ENCODE measurements at places on chromosomes 1 and 21.

- DNase-seq: no peak
Measured at GRCh38 chr1:101242324-101243050, 5.7 kb downstream of the S1PR1 start.

- DNase-seq: no peak
Measured at GRCh38 chr1:246165826-246166709, 341.0 kb downstream of the SMYD3 start.

- no peak for DNase-seq
Measured at GRCh38 chr1:228171221-228171891, 5.8 kb downstream of the IBA57 start.

- no peak for DNase-seq
Measured at GRCh38 chr1:31830065-31830464, 14.2 kb upstream of the SPOCD1 start.

GRCh38 chr21:29586696-29587095 is 288.0 kb downstream of the BACH1 start:
- no peak for DNase-seq

- no peak for DNase-seq
Measured at GRCh38 chr1:210233495-210234328, 1.1 kb downstream of the SERTAD4 start.

GRCh38 chr1:226223157-226223785 is at the start of gene MIXL1:
MIXL1 (plus strand) TSS chr1:226223664; CDS start chr1:226223682, 18 bp downstream.
- DNase-seq: no peak

GRCh38 chr1:3012456-3013291 is 8.6 kb upstream of the ACTRT2 start:
- DNase-seq: peak; percentile 48

GRCh38 chr1:194442901-194443575 is 1256.6 kb upstream of the B3GALT2 start:
- DNase-seq: no peak

- DNase-seq: no peak
Measured at GRCh38 chr1:234565132-234565531, 44.8 kb downstream of the IRF2BP2 start.

DNA sequence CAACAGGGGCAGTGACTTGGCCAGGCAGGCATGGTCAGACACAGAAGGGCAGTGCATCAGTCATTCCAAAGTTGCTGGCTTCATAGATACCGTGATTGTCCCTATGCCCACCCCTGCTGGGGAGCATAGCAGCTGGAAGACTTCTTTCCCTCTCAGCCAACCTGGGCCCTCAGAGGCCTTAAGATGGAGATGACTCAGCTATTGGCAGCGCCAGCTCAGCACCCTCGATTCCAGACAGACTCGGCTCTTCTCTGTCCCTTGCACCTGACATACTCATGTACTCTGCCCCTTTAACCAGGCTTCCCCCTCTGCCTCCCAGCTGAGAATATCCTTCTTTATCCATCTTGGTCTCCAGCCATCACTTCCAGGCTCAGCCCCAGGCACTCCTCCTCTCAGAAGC is 16.8 kb downstream of the SLAMF8 start:
- DNase-seq: no peak

- DNase-seq: no peak
Measured at GRCh38 chr1:104648269-104648691, 898.6 kb downstream of the AMY1C start.

DNA sequence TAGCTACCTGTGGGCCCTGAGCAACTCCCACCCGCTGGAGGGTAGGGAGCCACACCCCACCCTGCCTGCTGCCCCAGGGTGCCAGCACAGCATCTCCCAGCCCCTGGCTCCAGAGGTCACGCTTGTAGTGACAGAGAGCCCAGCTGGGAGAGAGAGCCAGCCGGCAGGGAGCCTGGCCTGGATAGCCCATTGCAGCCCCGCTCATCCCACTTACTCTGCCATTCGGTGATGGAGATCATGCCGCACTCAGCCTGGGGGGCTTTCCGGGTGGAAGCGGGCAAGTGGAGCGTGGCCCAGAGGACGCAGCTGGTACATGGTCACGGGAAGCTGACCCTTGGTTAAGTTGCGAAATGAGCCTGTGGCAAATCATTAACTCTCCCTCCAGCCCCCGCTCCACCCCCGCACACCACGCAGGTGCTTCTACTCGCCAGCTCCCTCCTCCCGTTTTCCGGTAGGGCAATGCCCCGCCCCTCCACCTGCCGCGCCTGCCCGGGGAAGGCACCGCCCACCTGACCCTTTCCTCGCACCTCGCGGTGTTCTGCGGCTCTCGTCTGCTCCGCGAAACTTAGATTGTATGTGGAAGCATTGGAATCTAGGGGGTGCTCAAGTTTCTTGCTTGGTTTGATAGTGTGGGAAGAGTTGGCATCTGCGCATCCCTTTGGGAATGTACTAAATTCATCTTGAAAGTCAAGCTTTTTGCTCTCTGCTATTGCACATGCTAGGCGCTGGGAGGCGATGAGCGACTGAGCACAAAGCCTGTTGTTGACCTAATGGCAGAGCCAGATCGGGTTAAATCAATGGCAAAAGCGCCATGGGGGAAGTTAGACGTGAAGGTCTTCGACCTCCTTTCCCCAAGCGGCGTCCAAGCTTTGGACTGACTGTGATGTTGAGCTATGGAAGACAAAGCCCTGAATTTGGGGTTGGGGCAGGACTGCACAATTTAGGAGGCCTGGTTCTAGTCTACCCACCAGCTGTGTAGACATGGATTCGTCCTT is at the start of gene GOLT1A:
GOLT1A (minus strand) TSS at position 321 of the 995 bp plus-strand sequence; CDS start at position 239, 82 bp downstream.
- no peak for DNase-seq

- DNase-seq: no peak
Measured at GRCh38 chr1:47189844-47190508, at the start of gene PDZK1IP1. PDZK1IP1 (minus strand) TSS chr1:47190036; CDS start chr1:47189932, 104 bp downstream.

GRCh38 chr1:1351511-1352427 is 2.6 kb upstream of the DVL1 start:
- no peak for DNase-seq

DNA sequence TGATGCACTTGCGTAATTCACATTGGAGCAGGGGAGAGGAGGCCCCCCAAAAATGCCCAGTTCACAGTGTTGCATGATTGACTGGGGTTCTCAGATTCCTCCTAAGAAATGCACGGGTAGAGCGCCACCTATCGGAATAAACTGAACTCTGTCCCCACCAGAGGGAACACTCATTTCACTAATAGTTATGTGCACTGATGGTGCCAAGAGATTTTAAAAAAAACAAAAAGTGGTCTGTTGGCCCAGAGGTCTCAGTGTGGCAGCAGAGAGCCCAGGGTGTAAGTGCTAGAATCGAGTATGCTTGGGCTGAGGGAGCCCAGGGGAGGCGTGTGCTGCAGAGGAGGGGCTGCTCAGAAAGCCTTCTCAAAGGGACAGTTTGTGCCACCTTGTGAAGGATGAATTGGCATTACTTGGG is 6.9 kb downstream of the PINK1 start:
- DNase-seq: peak; percentile 35

DNA sequence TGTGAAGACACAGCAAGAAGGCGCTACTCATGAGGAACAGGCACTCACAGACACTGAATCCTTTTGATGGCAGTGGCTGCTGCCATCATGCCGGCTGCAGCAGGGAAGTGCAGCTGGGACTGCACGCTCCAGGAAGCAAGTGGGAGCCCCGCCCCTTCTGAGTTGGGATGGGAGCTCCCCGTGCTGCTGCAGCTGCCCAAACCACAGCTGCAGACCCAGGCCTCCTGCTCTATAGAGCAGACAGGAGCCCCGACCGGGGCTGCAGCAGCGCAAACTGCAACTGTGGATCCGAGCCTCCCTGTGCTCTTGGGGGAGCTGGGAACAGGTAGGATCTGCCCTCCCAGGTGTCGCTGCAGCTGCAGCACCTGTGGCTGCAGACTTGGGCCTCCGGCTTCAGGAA is 65.2 kb upstream of the MARK1 start:
- no peak for DNase-seq

DNA sequence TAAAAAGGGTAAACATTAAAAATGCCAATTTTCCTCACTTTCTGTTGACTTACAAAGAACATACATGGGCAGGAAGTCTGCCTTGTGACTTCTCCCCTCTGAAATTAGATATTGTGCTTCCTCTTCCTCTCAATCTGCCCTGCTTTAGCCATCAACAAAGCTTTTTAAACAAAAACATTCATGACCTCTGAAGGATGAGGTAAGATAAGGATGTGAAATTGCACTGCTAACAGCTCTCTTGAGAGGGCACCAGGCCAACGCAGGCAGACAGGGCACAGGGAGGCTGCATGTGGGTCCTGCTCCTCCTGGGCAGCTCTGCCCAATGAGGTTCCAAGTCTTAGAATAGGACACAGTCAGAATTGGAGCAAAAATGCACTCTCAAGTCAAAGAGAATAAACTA is 62.1 kb downstream of the DEGS1 start:
- no peak for DNase-seq

DNA sequence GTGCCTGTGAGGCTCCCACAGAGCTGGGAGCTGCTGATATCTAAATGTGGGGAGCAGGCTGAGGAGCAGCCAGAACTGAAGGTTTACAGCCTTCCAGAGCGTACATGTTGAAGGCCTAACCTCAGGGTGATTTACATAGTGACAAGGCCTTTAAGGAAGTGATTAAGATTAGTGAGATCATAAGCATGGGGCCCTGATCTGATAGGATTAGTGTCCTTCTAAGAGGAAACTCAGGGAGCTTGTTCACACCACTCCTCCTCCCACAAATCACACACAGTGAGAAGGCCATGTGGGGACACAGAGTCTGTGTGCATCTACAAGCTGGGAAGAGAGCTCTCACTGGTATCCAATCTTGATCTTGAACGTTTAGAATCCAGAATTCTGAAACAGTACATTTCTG is 92.3 kb upstream of the NBPF6 start:
- DNase-seq: no peak

- no peak for DNase-seq
Measured at GRCh38 chr1:59183749-59184317, 113.1 kb upstream of the FGGY start.

- no peak for DNase-seq
Measured at GRCh38 chr1:84298684-84299535, 2.6 kb upstream of the SAMD13 start.

- DNase-seq: no peak
Measured at GRCh38 chr1:50129201-50129600, 20.5 kb downstream of the ELAVL4 start.

GRCh38 chr1:19311503-19311930 is 427 bp downstream of the AKR7A2 start:
- DNase-seq: no peak

DNA sequence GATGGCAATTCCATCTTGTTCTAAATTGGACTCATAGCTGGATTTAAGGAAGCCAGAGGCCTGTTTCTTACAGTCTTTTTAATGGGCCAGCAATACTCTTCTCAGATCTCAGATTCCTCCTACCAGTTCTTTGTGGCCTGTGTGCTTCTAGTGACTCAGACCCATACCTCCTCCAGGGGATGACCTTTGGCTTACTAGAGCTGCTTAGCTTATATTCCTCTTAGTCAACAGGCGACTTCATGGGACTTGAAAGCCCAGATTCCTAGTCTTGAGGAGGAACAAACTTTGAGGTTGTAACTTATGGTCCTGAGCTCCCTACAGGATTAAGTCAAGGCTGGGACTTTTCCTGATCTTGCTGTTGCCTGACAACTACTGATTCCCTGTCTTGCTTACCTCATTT is 12.4 kb upstream of the PAPPA2 start:
- DNase-seq: no peak

- no peak for DNase-seq
Measured at GRCh38 chr1:192133350-192133926, 24.8 kb upstream of the RGS18 start.

GRCh38 chr1:93614986-93615581 is 66.6 kb downstream of the BCAR3 start:
- no peak for DNase-seq

All from activated CD8-positive, alpha-beta memory T cell treated with anti-CD3 and anti-CD28 coated beads for 1 hour (primary cell).